ENCODE measurements at places on chromosomes 1 and 21.

DNA sequence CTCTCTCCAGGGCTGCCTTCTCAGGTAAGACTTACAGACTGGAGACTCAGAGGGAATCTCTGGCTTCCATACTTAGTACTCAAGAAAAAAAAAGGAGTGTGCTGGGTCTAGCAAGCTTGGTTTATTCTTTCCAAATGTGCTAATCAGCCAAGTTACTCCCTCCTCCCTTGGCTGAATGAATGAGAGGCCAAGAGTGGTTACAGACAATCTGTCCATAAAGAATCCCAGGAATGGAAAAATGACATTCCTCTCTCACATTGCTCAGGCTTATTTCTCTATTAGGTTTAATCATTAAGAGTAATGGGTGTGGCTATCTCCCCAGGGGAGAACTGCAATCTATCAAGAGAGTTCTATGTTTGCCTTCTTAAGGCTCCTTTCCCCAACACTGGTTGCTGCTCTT lies 547.3 kb upstream of the PLXNA2 start:
- no peak for DNase-seq

- DNase-seq = no peak
These were observed 60.1 kb upstream of the COA6 start for GRCh38 chr1:234313171-234313570.

GRCh38 chr21:32844653-32845436 lies 73.3 kb upstream of the PAXBP1 start:
- no peak for DNase-seq

DNA sequence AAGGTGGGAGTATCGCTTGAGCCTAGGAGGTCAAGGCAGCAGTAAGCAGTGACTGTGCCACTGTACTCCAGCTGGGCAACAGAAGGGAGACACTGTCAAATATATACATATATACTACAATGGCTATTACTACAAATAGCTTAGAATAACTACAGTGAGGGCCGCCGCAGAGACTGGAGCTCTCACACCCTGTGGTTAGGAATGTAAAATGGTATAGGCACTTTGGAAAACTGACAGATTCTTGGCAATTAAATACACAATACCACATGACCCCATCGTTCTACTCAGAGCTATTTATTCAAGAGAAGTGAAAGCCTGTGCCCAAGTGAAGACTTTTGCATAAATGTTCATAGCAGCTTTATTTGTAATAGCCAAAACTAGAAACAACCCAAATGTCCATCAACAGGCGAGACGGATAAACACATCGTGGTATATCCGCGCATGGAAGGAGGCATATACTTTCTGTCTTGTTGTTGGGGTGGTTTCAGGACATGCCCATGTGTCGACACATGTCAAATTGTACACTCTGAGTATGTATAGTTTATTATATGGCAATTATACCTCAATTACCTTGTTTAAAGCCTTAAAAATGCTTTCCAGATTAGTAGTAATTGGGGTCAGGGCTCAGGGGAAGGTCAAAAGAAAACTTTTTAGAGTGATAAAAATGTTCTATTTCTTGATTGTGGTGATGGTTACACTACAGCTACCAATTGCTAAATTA lies 123.4 kb downstream of the RIPK4 start:
- no peak for DNase-seq

- no peak for DNase-seq
These were observed 201.7 kb downstream of the NRIP1 start for GRCh38 chr21:14862794-14863720.

All from T-helper 22 cell (primary cell).